ENCODE measurements at places on chromosomes 3 and 15.

- DNase-seq, result no peak
These were observed 8.3 kb downstream of the PSTPIP1 start for GRCh38 chr15:77002954-77003912.

- no peak for DNase-seq
These were observed 28.3 kb downstream of the PLXND1 start for GRCh38 chr3:129577925-129578786.

DNA sequence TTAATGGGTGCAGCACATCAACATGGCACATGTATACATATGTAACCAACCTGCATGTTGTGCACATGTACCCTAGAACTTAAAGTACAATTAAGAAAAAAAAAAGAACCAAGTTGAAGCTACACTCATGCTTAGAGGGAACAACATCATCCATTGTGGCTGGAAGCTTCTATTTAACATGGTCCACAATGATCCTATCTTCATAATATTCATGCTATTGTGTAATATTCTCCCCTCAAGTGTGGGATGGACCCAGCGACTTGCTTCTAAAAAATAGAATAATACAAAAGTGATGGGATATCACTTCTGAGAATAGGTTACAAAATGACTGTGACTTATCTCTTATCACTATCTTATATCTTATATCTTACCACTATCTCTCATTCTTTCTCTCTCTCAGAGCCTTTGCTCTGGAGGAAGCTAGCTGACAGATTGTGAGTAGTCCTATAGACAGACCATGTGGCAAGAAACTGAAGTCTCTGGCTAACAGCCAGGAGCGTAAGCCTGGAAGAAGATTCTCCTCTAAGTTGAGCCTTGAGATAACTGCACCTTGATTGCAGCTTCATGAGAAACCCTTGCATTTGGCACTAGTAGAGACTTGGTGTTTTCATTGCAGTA is 198.5 kb upstream of the MRPL3 start:
- no peak for DNase-seq

GRCh38 chr3:196193736-196194541 is 17.3 kb downstream of the ZDHHC19 start:
- no peak for DNase-seq

DNA sequence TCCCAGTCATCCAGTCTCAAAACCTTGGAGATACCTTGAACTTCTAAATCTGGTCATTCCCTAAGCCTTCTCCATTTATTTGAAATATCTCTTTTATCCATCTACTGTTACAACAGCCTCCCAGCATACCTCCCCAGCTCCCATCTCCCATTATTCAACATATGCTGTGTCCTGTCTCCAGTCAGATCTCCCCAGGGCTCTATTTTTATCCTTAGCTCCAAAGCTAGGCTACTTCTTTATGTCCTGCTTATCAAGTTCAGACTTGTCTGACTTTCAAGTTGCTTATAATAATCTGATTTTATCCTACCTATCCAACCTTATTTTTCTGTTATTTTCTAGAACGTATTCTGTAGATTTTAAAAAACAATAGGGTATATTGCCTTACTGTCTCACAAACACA is 44.2 kb downstream of the IQGAP1 start:
- no peak for DNase-seq

DNA sequence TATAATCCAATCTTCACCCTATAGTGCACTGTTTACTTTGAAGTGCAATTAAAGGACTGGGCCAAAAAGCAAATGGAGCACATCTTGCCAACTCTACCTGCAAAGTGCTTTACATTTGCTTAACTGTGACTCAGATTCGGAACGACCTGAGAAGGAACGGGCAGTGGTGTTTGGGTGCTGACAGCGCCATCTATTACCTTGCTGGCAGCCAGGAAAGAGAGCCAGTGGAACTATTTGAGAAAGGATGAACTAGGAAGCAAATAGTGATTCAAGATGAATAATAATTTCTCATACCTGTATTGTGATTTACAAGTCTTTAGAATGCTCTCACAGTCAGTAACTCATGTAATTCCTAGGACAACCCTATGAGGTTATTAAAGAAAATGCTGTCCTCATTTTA is 312.9 kb downstream of the PDCD6IP start:
- no peak for DNase-seq

- DNase-seq, result no peak
These were observed 46.4 kb downstream of the CBLB start for GRCh38 chr3:105822171-105823123.

DNA sequence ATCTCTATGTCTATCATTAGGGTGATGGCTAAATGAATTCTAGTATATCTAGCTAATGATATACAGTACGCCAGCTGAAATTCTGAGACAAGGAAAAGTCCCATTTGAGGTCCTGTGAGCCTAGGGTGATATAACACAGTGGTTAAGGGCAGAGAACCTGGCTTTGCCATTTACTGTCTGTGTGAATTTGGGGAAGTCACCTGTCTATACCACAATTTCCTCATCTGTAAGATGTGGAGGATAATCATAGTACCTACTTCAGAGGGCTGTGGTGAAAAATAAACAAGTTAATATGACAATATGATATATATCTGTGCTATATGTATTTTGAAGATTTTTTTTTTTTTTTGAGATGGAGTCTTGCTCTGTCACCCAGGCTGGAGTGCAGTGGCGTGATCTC is 9.8 kb upstream of the ANKDD1A start:
- DNase-seq, result no peak

GRCh38 chr3:41573591-41573990 is 374.3 kb downstream of the CTNNB1 start:
- no peak for DNase-seq

DNA sequence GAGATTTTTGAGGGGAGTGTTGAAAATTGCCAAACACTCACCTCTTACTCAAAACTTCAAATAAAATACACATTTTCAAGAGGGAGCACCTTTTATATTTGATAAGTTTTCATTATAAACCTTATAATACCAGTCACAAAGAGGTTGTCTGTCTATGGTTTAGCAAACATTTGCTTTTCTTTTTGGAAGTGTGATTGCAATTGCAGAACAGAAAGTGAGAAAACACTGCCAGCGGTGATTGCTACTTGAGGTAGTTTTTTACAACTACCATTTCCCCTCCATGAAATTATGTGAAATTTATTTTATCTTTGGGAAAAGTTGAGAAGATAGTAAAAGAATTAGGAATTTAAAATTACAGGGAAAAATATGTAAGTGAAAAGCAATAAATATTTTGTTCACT is 20.1 kb downstream of the DIPK2A start:
- no peak for DNase-seq

GRCh38 chr15:67049351-67050044 is 15.9 kb upstream of the SMAD3 start:
- no peak for DNase-seq

DNA sequence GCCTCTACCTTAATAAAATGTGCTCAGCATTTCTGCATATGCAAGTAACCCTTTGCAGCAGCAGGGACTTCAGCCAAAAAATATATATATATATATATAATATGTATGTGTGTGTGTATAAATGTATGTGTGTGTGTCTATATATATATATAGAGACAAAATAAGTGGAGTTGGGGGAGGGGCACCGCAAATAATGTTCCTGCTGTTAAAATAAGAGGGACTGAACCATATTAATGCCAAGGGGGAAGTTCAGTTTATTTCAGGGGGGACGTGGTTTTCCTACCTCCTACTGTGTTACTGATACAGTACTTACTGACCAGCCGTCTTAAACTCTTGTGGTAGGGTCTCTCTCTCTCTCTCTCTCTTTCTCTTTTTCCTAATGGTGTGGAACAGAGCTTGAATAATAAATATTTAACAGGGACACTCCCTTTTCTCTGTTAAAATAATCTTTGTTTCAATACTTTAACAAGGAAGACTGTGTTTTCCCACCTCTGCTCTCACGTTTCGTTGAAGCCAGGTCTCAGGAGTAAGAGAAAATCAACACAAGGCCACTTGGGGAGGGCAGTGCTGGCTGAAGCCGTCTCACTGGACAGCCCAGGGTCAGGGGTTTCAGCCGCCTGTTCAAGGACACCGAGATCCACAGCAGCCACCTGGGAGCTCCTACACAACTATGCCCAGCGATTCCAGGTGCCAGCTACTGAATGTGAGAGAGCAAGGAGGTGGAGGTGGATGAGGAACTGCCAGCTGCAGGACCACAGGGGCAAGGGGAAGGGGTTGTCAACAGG is 42.8 kb upstream of the ADAMTSL3 start:
- DNase-seq, result no peak

- DNase-seq, result no peak
These were observed 333.7 kb downstream of the CTNNB1 start for GRCh38 chr3:41532976-41533375.

DNA sequence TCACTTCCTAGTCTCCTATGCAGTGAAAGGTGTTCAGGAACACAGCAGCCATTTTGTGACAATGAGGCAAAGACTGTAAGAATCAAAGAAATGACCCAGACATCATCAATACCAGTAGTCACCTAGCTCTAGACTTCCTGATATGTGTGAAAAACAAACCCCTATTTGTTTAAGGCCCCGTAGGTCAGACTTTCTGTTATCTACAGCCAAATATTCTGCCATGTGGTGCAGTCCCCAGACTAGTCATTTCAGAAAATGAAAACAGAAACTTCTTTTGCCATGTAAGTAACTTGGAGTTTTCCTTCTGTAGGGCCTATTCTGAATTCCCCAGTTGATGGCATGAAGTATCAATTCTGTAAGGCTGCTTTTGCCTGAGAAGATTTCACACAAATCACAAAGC is 181.7 kb upstream of the SNTN start:
- DNase-seq, result no peak

DNA sequence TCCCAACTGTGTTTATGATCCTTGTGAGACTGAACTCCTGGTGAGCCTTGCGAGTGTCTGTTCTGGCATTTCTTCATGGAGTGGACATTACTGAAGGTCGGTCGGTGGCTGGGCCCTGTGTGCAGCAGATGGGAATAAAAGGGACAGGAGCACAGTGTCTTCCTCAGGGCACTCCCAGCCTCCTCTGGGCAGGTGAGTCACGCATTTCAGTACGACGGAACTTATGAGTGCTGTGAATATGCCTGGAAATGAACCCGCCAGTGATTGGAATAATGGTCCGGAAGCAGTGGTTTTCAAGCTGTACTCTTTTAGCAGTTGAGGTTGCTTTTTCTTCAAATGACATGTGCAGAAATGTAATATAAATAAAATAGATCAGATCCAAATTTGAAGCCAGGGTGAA is 55.1 kb downstream of the LARS2 start:
- DNase-seq, result no peak

GRCh38 chr3:168884353-168884903 is 779.1 kb downstream of the MECOM start:
- no peak for DNase-seq

DNA sequence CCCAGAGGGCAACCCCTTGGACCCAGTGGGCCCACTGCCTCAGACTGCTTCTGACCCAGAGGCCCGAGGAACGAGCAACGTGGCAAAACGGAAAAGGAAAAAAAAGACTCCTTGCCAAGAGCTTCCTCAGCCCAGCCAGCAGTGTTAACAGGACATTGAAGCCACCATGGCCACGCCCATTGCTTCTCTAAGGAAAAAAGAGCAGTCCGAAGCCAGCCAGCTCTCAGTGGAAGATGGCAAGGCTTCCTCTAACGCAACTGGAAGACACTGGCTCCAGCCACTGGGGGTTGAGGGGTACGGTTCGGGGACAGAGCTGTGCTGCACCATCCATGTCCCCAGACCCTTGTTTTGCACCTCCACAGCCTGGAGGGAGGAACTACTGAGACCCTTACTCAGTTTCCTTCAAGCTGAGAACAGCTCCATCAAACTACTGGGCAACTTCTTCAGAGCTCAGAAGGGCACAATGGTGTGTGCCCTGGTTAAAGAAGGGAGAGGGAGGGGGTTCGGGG is 10.7 kb downstream of the BMF start:
- no peak for DNase-seq
